ENCODE measurements at places on chromosomes 3 and 15.
A peak's percentile ranks its signal among the peaks of the same experiment; 100 is the strongest.

- peak; percentile 13 for DNase-seq
These were observed at the start of the genes LRRC49 and THAP10 for GRCh38 chr15:70892002-70892911. TSS of gene LRRC49 (plus strand) at chr15:70892826. CDS start at chr15:70892895, 69 bp downstream. TSS of gene THAP10 (minus strand) at chr15:70892433. CDS start at chr15:70892272, 161 bp downstream.

DNA sequence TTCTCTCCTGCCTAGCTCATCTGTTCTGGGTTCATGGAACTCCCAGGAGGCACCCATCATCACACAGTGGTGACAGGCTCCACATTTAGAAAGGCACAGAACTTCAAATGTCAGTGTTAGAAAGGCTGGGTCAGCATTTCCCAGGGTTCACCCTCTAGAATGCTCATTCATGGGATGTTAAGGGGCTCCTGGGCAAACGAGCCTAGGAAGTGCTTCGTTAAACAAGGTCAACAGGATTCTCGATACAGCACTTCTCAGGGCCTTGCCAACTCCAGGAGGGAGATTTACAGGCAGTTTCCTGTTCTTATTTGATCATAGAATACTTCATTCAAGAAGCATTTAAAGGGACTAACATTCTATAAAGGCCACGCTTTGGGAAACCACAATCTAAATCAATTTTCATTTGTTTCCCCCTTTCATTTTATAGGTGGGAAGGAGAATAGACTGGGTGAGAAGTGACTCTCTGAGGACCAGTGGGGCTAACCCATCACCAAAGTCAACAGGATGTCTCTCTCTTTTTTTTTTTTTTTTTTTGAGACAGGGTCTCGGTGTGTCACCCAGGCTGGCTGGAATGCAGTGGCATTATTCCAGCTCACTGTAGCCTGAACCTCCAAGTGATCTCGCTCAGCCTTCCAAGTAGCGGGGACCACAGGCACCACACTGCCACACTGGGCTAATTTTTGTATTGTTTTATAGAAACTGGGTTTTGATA lies 14.3 kb downstream of the IGDCC4 start:
- no peak for DNase-seq

- no peak for DNase-seq
These were observed 37.3 kb upstream of the CMTM8 start for GRCh38 chr3:32200992-32201758.

DNA sequence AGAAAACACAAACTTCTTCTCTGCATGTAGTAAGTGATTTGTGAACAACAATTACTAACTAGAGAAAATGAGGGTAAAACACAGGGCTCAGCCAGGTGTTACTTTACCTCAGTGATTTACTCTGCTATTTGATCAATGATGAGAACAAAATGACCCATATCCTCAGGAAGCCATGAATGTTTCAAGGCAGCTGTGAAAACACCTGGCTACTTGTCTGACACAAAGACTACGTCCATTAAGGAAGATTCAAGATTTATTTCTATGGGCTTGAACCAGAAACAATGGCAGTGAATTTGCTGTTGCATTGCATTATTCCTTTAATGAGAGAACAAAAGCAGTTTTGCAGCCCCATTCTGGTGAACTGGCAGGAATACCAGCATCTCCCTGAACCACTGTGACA lies 374.6 kb upstream of the ARL6 start:
- no peak for DNase-seq

Data from activated T-helper 9 cell treated with anti-CD3 and anti-CD28 coated beads, Interleukin-2, amount 50 U/mL, for 16 hours (primary cell).